ENCODE measurements at places on chromosomes 6 and 20.

DNA sequence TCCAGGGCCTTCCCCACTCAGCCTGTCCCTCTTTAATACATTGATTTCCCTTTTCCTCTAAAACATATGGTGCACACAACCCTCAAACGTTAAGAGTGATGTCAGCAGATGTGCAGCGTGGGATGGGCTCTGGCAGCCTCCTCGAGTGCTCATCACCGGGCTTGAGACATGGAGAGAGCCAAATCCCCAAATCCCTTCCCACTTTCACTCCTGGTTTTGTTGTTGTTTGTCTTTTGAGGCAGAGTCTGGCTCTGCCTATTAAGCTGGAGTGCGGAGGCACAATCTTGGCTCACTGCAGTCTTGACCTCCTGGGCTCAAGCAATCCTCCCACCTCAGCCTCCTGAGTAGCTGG, 5.8 kb upstream of the PLTP start:
- DNase-seq = no peak

DNA sequence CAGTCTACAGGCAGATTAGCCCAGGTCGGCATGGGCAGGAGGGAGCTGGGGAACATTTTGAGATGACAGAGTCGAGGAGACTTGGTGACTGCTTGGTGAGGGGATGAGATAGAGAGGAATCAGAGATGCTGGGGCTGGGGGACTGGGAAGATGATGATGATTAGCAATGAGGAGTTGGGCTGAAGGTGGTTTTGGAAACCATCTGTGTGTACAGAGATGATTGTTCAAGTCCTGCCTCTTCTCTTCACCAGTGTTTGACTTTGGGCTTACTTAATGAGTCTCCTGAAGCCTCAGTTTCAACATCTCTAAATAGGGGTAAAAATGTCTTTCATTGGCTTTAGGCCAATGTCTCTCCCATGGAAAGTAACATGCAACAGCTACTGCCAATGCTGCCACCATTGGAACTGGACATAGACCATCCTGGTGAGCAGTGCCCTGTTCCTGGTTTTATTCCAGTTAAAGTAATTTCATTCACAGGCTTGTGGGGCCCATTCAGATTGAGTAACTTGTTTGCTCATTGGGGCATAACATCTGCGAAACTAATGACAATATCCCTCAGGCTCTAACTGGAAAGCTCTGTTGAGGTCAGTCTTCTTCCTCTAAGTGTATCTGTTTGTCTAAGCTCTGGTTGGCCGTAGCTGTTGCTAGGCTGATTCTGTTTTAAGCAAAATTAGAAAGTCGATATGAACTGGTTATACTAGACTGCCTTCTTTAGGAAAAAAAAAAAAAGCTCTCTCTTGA, 99.1 kb downstream of the ARMC2 start:
- peak; percentile 98 for DNase-seq

DNA sequence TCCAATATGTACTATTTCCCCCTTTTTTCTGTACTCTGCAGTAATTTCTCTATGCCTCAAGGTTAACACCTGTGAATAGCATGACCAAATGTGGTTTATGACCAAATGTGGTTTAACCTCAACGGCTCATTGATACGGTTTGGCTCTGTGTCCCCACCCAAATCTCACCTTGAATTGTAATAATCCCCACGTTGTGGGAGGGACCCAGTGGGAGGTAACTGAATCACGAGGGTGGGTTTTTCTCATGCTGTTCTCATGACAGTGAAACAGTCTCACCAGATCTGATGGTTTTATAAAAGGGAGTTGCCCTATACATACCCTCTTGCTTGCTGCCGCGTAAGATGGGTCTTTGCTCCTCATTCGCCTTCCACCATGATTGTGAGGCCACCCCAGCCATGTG, 18.7 kb downstream of the DEK start:
- DNase-seq = no peak

DNA sequence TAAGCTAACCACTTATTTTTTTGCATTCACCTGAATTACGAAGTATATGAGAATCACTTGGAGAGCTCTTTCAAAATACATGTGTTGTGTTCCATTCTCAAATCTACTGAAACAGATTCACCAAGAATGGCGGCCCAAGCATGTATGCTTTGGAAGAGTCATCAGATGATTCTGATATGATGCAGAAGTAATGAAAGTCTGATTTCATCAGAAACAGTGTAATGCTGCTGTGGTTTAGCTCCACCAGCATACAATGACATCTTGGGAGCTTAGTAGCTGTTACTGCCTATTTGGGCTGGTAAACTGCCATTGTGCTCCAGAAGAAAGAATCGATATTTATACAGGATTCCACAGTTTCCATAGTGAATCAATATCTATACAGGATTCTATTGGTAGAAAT, 52.9 kb downstream of the UBR2 start:
- no peak for DNase-seq

DNA sequence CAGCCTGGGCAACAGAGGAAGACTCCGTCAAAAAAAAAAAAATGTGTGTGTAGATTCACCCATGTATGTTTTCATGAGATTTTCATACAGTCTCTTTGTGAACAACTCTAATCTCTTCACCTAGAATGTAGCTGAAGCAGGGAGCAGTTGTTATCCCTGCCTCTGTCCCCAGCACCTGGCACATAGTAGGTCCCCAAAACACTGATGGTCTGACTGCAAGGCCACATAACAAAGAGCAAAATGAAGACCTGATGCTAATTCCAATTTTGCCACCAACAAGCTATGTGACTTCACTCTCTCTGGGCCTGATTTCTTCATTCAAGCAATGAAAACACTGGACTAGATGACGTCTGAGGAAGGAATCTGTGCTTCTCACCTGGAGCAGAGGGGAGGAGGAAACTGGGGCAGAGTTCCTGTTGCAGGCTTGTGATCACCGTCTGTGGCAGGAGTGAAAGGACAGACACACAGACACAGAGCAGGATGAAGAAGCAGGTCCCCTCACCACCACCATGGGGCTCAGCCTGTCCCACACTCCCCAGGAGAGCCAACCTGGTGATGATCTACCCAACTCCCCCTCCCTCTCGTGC, 4.6 kb downstream of the SLC44A4 start:
- DNase-seq = no peak

GRCh38 chr6:81491454-81492101, 260.9 kb downstream of the TENT5A start:
- no peak for DNase-seq

- no peak for DNase-seq
Observed at GRCh38 chr6:128929869-128930268, 46.9 kb downstream of the LAMA2 start.
